SK-N-MC (cell line): ENCODE measurements at places on chromosomes 2 and 18.

- no peak for DNase-seq
Observed at GRCh38 chr2:181760521-181760920, 80.2 kb upstream of the NEUROD1 start.

DNA sequence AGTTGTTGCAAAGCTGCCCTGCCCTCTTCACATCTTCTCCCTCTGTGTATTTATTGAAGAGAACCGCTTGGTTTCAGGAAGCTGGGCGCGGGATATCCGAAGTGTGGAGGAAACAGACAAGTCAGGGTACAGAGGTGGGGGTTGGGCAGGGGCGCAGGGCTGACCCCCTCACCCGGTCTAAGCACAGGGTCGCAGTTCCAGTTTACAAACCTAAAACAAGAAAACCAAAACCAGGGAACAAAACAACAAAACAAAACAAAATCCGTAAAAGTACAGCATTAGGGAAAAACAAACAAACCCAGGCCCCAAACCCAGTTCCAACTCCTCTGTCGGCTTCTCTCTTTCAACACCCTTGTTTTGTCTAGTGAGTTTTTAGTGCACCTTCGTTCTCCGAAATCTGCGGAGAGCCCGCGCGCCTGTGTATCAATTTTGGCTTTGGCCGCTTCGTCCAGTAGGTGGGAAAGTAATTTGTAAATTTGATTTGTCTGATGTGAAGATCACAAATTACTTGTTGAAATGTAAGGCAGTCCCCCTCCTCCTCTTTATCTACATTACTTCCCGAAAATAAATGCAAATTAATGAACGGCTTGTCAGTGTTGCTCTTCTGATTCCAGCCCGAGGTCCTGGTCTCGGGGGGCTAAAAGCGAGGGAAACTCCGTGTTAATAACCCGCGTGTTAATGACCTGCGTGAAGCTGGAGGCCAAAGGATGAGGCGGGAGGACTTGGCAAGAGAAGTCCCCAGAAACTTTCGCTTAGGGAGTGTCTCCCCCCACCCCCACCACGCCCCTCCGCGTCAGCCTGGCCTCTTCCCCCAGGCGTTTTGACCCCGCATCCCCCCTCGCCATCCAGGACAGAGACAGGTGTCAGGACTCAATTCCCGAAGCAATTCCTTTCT lies 6.9 kb downstream of the OTX1 start:
- no peak for DNase-seq

- no peak for DNase-seq
Observed at GRCh38 chr2:227000123-227000522, 163.9 kb downstream of the COL4A4 start.

GRCh38 chr18:74817576-74817975 lies 219.9 kb downstream of the ZNF407 start:
- no peak for DNase-seq

GRCh38 chr2:29841386-29842004 lies 79.9 kb downstream of the ALK start:
- peak; percentile 26 for DNase-seq

DNA sequence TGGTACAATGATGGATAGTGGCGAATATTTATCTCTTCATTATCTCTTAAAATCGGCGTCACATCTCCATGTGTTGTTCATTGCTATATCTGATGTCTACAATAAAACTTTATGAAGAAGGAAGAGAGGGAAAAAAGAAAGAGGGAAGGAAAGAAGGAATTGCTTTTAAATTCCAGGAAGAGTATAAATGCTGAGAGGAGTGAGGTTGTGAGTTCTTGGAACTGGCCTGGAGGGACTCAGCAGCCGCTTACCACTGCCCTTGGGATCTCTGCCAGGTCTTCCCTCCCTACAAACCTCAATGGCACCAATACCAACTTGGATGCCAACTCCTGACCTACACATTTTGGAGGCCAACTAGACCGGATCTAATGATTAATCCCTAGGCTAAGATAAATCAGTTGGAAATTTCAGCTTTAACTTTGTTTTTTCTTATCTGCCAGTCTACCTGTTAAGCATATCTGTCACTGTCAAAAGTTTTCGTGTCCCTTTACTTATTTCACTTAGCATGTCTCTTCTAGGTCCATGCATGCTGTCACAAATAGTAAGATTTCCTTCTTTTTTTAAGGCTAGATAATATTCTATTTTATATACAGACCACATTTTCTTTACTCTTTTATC lies 9.8 kb downstream of the SCN9A start:
- DNase-seq: no peak

DNA sequence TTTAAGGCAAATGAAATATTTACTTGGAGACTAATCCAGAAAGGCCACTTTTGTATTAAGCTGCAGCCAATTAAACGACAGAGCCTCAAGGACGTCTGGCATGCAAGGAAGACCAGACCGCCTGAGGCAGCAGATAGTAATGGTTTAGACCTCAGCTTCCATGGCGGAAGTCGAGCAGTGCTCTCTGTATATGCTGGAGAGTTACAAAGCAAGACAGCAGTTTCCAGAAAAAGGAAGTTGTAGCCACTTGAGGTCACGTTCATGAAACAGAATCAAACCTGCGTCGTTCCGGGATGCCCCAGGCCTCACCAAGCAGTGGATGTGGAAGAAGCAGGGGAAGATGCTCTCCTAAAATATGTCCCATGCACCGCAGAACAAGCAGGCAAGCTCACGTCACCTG lies 142.0 kb downstream of the PTGR3 start:
- DNase-seq: no peak

- no peak for DNase-seq
Observed at GRCh38 chr2:152609699-152610098, 107.6 kb downstream of the PRPF40A start.

- no peak for DNase-seq
Observed at GRCh38 chr2:10846110-10846861, 33.7 kb upstream of the PDIA6 start.

GRCh38 chr2:7292154-7292691 lies 375.0 kb downstream of the RNF144A start:
- peak; percentile 6 for DNase-seq

GRCh38 chr2:69012310-69013141 lies 453 bp upstream of the ANTXR1 start:
- no peak for DNase-seq

DNA sequence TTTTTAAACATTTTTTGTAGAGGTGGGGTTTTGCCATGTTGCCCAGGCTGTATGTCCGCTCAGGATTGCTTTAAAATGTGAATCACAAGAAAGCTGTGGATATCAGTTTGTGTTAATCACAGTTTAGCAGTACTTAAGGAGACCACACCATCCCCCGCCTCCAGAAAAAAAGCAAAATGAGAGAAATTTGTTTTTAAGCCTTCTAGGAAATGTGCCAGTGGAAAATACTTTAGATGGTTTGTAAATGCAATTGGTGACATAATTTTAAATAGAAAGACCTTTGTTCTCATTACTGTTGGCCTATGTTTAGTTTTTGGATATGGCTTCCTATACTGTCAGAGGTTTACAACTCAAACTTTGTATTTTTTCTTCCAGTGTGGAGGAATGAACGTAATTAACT lies 27.0 kb downstream of the GCA start:
- DNase-seq: no peak

- DNase-seq: peak; percentile 63
Observed at GRCh38 chr18:64330931-64331330, 182.0 kb upstream of the LINC00305 start.

DNA sequence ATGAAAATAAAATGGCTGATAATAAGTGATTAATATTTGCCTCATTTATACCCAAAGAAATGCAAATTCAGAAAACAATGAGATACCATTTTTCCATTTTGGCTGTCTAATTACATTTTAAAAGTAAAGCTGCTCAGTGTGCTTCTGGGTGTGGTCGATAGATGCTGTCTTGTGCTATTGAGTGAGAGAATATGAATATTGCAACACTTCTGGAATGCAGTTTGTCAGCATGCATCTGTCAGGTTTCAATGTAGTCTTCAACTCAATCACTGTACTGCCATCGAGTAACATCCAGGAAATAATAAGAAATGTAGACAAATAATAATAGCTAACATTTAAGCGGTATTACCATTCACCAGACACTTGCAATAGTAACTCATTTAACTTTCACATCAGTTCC lies 3.9 kb downstream of the IL18R1 start:
- no peak for DNase-seq

- DNase-seq: no peak
Observed at GRCh38 chr2:86621280-86621943, 2.3 kb downstream of the RNF103 start.

GRCh38 chr18:11500153-11501122 lies 109.0 kb upstream of the SLC35G4 start:
- DNase-seq: no peak

- DNase-seq: no peak
Observed at GRCh38 chr2:15760232-15760910, 168.7 kb downstream of the DDX1 start.

GRCh38 chr2:190582736-190583506 lies 48.4 kb upstream of the NEMP2 start:
- DNase-seq: no peak

DNA sequence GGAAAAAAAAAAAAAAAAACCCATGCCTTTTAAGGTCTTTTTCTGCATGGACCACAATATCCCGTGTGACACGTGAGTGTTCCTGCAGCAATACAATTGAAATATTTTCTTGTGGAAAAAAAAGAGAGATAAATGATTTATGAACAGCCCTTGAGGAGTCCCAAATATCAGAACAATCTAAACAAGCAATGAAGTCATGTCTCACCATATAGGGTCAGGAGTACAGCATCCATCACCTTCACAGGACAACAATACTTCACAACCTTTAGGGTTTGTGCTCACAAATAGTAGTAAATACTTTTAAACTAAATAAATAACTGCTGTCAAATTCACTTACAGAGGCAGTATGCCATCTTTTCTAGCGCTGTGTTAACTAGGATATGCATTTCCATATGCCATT lies 87.9 kb downstream of the ZEB2 start:
- no peak for DNase-seq

DNA sequence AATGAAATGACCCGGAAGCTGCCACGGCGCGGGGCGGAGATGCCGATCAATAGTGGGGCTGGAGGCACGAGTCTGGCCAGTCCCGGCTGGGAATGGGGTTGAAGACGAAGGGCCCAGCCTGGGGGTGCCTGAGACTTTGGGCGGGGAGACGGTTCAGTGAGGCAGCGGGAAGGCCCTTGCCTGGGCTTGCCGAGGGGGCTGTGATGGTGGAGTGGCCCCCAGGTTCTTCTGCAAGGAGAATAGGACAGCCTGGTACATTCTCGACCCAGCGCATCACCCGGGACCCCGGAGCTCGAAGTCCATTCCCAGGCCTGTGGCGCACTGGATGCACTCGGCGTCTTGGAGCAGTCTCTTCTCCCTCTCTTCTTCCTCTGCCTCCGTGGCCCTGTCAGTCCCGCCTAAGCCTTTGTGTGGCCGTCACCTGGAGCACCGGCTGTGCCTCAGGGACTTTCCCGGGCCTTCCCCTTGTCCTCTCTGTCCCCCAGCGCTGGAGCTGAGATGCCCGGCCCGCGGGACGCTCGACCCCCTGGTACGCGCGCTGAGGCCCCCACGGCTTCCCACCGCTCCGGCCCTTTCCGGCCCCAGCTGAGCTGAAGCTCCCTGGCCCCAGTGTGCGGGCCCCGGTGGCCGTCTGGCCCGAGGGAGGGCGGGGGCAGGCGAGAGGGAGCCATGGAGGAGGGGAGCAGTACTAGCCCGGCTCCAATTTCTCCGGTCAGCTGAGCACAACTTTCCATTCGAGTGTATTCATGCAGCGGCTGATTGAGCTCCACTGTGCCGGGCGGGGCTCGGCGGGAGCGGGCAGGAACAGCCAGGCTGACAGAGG lies 8.0 kb downstream of the SIX3 start:
- no peak for DNase-seq

GRCh38 chr18:48778344-48779011 lies 172.3 kb downstream of the SMAD7 start:
- no peak for DNase-seq

GRCh38 chr2:97900806-97901205 lies 94.9 kb downstream of the TMEM131 start:
- DNase-seq: no peak

DNA sequence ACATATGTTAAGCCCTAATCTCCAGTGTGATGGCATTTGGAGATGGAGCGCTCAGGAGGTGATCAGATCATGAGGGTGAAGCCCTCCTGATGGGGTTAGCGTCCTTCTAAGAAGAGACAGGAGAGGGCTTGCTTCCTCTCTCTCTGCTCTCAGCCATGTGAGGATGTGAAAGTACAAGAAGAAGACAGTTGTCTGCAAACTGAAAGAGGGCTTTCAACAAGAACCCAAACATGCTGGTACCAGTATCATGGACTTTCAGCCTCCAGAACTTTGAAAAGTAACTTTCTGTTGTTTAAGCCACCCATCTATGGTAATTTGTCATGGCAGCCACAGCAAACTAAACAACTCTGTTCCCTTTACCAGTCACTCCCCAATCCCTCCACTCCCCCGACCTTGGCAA lies 47.4 kb downstream of the CACNB4 start:
- DNase-seq: no peak

- no peak for DNase-seq
Observed at GRCh38 chr2:127590386-127591190, 55.1 kb downstream of the MYO7B start.

DNA sequence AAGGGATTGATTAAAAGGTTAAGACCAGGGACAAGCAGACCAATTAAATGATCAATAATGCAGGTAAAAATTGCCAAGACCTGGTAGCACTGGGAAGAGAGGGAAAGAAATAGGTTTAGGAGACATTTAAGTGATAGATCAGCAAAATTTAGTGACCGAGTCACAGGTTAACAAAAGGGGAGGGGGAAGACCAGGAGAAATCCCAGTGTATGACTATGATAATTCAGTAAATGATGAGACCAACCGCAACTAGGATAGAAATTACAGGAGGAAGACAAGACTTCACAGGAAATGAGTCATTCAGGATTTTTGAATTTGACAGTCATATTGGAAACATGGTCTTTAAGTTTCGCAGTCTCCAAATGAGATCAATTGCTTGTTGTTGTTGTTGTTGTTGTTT lies 62.9 kb downstream of the COBLL1 start:
- no peak for DNase-seq

DNA sequence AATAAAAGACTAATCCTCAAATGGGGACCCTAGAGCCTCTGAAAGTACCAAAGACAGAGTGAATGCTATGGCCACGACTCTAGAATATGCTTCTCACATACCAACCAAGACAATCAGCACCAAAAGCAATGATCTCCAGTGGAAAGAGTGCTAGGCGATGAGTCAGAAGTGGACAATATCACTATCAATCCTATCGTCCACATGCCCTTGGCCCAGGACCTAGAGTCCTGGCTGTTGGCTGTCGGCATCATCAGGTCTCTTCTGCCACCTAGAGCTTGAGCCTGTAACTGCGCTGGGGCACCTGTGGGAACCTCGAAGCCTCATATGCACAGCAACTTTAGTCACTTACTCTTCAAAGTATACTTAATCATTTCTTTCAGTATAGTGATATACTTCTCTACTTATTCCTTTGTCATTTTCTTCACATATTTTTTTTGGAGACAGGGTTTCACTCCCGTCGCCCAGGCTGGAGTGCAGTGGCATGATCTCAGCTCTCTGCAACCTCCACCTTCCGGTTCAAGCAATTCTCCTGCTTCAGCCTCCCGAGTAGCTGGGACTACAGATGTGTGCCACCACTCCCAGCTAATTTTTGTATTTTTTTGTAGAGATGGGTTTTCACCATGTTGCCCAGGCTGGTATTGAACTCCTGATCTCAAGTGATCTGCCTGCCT lies 29.7 kb downstream of the NOL10 start:
- no peak for DNase-seq

GRCh38 chr18:33839452-33840211 lies 261.6 kb downstream of the ASXL3 start:
- DNase-seq: peak; percentile 59
